ENCODE measurements at places on chromosomes 6 and 20.

GRCh38 chr20:51596668-51597388 is 54.3 kb upstream of the NFATC2 start:
- no peak for DNase-seq

DNA sequence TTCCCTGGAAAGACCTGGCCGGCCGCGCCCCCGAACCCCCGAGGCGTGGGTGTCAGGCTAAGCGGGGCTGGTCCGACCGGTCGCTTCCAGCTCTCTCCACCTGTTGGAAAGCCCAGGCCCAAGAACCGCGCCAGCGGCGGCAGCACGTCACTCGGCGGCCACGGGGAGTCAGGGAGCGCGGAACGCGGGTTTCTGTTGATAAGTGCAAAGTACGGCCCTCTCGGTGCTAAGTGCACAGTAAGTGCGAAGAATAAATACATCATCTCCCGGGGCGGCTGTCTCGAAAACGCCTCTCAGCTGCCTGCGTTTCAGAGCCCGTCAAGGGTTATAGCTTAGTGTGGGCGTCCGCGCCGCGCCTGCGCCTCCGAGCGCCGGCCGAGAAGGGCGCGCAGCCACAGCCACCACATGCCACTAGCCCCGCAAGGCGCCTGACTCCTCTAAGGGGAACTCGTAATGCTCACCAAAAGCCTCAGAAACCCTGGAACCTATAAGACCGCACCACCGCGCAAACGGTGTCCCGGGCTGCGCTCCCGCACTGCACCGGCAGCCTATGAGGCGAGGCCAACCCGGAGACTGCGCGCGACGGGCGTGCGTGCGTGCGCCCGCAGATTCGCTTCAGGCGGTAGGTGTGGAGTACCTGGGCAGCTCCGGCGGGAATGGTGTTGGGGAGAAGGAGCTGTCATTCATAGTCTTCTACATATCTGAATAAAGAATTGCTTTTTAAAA is 9.2 kb upstream of the TBX18 start:
- DNase-seq, result no peak

DNA sequence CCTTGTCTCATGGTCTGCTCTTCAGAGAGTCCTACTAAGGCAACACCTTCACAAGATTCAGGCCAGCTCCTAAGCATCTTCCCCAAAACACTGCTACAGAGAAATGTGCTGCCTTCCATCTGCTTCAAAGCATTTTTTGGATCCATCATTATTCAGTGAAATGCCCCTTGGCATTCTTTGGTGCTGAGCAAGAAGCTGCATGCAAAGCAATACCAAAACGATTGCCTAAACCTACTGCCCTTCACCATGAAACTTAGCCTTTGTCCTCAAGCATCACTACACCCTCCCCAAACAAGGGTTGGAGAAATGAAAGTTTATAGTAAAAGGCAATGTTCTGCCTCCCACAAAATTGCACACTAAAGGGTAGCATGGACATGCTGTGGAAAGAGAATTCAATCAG is 93.5 kb downstream of the SNAP25 start:
- no peak for DNase-seq

GRCh38 chr6:33324125-33324524 is 6.6 kb upstream of the ZBTB22 start:
- DNase-seq, result no peak

- no peak for DNase-seq
Measured at GRCh38 chr20:62437496-62437895, 10.2 kb upstream of the RBBP8NL start.

- DNase-seq, result peak; percentile 39
Measured at GRCh38 chr6:111057074-111057752, 30.1 kb upstream of the SLC16A10 start.

- no peak for DNase-seq
Measured at GRCh38 chr20:61356196-61356595, 104.1 kb downstream of the CDH4 start.

DNA sequence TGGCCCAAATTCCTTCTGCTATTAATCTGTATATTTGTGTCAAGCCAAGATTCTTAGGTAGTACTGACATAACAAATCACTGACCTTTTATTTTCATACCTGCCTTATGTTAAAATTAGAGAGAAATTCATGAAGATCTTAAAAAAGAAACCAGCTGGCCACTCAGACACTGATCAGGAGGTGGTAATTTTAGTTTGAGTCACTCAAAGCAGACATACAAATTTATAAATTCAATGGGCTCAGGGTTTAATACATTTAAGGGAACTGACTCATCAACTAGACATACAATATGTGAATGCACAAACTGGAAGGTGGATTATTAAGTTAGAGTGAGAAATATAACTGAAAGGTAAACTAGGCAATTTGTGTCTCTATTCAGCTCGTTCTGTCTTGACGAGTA is 711.9 kb upstream of the EYS start:
- DNase-seq, result no peak

GRCh38 chr6:139821676-139822223 is 447.3 kb upstream of the CITED2 start:
- no peak for DNase-seq

GRCh38 chr6:38179794-38180430 is 360.4 kb downstream of the ZFAND3 start:
- no peak for DNase-seq

DNA sequence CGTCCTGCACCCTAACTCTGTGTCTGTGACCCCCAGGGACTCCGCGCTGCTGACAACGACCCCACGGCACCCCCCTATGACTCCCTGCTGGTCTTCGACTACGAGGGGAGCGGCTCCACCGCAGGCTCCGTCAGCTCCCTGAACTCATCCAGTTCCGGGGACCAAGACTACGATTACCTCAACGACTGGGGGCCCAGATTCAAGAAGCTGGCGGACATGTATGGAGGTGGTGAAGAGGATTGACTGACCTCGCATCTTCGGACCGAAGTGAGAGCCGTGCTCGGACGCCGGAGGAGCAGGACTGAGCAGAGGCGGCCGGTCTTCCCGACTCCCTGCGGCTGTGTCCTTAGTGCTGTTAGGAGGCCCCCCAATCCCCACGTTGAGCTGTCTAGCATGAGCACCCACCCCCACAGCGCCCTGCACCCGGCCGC is 129.0 kb downstream of the TAF4 start:
- DNase-seq, result no peak

- no peak for DNase-seq
Measured at GRCh38 chr20:22442318-22442717, 142.1 kb downstream of the FOXA2 start.

- DNase-seq, result no peak
Measured at GRCh38 chr6:28303570-28303969, 22.2 kb downstream of the PGBD1 start.

GRCh38 chr6:20879526-20879925 is 345.3 kb downstream of the CDKAL1 start:
- DNase-seq, result no peak

DNA sequence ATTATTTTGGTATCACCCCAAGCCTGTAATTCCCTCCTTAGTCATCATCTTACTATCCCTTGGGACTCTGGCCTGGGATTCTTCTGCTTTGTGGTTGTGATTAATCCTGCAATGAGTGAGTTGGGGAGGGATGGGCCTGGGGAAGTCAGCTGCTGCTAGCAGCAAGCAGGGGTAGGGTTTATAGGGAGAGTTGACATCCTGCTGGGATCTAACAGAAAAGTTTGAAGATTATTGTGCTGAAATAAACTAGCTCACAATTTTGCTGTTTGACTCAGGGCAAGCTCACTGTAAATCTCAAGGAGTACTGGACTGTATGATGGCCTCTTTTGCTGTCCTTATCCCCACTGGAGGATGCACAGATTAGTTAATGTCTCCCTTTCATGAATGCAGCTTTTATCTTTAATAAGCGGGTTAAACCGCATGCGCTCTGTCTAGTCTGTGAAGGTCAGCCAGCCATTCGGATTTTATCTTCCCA is 83.4 kb downstream of the JARID2 start:
- no peak for DNase-seq

DNA sequence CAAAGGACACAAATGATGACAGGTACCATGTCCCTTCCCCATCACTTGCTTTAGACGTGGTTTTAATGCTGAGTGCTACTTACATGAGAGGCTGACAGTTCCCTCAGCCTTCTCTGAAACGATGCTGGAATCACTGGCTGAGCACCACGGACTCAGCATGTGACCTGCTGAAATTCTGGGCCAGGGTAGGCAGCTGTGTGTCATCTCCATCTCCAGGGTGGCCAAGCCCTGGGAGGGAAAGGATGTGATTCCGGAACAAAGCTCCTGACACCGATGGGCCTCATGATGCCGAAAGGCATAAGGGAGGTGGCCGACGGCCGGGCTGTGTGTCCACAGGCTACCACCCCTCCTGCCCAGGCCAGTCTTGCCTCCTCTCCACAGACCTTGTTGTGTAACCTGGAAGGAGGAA is 184.3 kb upstream of the CST7 start:
- no peak for DNase-seq

DNA sequence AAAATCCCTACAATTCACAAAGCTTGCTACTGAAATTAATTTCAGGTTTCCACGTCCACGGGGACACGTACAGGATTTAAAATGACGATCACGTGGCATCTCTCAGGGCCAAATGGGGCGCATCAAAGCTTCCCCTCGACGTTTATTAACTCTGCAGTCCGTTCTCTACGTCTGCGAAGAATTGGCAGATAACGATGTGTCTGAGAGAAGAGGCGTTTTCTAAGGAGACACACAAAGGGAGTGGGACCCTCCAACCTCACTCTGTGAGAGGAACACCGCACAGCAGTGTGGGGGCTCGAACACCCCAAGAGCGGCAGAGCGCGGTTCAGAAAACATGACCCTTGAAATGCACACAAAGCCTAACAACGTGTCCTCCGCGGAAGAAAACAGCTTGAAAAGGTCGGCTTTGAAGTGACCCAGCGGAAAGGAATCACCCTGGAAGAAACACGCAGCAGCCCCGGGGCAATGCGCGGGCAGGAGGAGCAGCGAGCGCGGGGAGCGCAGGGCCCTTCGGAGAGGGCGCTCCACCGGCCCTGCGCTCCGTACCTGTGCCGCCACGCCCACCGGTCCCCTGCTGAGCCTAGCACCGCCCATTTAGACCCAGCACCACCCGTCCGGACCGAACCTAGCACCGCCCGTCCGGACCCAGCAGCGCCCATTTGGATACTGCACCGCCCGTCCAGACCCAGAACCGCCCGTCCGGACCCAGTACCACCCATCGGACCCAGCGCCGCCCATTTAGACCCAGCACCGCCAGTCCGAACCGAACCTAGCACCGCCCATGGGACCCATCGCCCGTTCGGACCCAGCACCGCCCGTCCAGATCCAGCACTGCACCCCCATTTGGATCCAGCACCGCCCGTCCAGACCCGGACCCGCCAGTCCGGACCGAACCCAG is 1.1 kb upstream of the AFDN start:
- peak; percentile 50 for DNase-seq

- DNase-seq, result no peak
Measured at GRCh38 chr6:100962466-100962865, 81.3 kb upstream of the ASCC3 start.

GRCh38 chr6:104789770-104790190 is 69.9 kb downstream of the HACE1 start:
- DNase-seq, result no peak

GRCh38 chr20:36051318-36052116 is 83.1 kb downstream of the CNBD2 start:
- no peak for DNase-seq

DNA sequence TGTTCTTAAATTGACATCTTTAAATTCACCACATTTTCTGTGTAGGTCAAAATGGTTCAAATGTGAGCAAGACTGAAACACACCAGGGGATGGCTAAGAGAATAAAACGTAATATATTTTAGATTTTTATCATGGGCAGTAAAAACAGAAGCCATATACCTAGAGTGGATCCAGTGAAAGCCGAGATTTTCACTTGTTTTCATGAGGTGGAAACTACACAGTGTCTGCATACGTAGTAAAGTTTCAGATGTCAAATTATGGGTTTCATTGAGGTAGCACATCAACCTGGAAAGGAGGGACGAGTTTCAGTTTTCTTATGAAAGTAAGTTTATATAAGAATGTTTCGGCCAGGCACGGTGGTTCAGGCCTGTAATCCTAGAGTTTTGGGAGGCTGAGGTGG is 25.9 kb downstream of the METTL24 start:
- no peak for DNase-seq

DNA sequence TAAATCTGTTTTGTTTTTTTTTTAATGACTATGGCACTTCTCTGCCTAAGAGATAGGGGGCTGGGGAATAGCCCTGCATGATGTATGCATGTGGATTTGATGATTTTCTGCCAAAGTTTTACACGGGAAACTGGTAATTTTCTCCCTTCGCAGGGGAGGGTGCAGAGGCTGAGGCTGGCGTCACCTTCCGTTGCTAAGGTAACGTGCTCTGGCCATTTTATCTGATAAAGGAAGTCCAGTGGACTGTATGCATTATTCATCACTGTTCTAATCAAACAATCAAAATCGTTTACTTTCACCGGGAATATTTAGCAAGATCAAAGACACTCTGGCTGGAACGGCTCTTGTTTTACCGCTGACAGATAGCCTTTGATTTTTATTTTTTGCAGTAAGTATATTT is 789 bp downstream of the PHACTR1 start:
- DNase-seq, result no peak

- no peak for DNase-seq
Measured at GRCh38 chr6:84218091-84218490, 9.4 kb downstream of the CEP162 start.

- no peak for DNase-seq
Measured at GRCh38 chr20:46416421-46416820, 10.0 kb upstream of the ELMO2 start.

- no peak for DNase-seq
Measured at GRCh38 chr6:18533793-18534192, 146.6 kb downstream of the RNF144B start.

DNA sequence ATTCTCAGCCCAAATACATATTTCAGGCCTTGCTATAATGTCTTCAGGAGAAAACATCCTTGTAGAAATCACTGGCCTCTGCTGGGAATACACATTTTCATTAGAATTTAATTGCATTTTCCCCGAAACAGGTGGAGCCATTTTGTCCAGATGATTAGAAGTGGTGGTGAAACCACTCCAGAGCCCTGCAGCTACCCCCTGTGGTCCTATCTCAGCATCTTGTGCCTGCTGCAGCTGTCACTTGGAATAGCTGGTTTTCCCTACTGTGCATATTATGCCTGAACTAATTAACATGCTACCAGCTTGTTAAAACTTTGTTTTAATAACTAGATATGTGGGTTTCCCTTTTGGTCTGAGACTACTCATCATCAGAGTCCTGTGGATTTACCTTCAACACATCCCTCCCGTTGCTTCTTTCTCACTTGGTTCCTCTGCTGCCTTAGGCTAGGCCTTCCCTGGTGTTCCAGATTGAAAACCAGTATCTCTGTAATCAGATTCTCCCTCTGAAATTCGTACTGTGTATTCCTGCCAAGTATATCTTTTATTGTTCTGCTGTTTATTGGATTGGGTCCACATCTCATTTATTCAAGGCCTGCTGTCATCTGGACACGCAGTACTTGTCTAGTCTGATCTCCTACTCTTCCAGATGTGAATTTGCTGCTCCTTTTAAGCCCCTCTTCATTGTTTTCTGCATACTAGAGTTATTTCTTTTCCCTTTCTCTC is 15.2 kb downstream of the DNAH8 start:
- no peak for DNase-seq

DNA sequence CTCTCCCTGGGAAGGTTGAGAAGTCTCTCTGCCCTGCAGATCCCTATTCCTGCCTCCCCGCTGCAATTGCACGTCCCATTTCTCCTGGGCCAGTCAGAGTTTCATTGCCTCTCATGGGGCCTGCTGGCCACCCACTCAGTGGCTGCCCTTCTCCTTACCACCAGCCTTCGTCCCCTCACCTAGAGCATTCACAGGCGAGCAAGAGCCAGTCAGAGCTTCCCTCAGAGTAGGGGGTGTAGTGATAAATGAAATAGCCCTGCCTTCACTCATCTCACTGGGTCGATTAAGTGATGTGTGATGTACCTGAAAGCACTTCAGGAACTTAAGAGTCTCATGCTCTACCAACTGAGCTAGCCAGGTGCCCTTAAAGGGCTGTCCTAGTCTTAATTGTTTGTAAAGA is 52.0 kb upstream of the FANCE start:
- DNase-seq, result no peak
